ENCODE measurements at places on chromosomes 6 and 20.
A peak's percentile ranks its signal among the peaks of the same experiment; 100 is the strongest.

GRCh38 chr20:33233129-33233774 lies 2.5 kb upstream of the BPIFA1 start:
- peak; percentile 14 for DNase-seq

GRCh38 chr20:57346477-57346876 lies 4.6 kb upstream of the RAE1 start:
- peak; percentile 88 for DNase-seq

- DNase-seq = no peak
These were observed 20.9 kb upstream of the PLCG1 start for GRCh38 chr20:41116282-41116956.

DNA sequence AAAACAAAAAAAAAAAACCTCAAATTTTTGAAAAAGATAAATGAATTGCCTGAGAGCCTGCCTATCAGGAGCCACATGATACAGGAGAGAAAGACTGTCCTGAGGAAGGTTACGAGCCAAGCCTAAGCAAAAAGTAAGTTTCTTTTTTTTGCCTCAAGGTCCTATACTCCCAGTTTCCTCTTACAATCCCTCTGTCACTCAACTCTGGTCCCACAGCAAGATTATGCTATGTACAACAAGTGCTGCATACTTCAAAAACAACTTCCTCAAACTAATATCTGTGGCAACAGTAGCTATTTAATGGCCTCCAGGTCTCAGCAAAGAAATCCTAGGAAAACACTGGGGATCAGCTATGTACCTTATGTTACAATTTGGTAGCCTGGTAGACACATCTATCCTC lies 46.8 kb downstream of the PLN start:
- no peak for DNase-seq

GRCh38 chr6:17035257-17036064 lies 66.4 kb upstream of the STMND1 start:
- DNase-seq = no peak

GRCh38 chr20:11375335-11375734 lies 542.4 kb upstream of the BTBD3 start:
- no peak for DNase-seq

DNA sequence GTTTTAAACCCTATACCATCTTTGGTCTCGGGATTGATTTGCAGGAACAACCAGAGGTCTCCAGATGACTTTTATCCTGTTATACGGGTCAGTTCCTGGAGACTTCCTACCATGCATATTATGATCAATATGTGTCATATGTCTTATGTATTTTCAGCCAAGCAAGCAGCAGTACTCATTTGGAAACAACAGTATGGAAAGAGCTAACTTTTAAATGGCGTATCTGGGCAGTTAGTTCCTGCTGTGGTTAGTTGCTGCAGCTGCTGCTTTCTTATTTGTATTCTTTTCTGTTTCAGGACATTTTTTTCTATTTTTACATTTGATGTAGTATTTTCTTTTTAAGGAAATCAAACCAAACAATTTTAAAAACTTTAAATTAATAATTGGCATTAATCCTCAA lies 207.5 kb downstream of the MANEA start:
- no peak for DNase-seq

DNA sequence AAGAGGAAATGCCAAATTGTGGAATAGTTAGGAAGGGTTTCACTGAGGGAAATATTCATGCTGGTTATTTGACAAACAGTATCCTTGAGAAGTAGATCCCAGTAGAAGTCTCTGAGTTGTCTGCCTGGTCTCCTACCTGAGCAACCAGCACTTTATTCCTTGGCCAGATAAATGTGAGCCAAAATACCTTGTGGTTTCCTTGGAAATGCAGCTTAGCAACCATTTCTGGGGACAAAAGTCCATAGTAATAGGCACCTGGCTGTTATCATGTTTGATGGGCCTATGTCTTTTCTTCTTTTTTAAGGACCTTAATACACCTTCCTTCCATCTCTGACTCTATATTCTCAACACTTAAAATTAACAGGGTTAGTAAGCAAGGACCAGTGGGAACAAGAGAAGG lies 217.1 kb upstream of the MARCKS start:
- no peak for DNase-seq

Data from nephron progenitor cell (in vitro differentiated cells).